Stimulated activated CD8-positive, alpha-beta memory T cell treated with anti-CD3 and anti-CD28 coated beads, Interleukin-15, amount 100 ng/mL, for 24 hours (primary cell): ENCODE measurements at places on chromosomes 1 and 21.

- DNase-seq: no peak
These were observed 23.4 kb downstream of the PDPN start for GRCh38 chr1:13607002-13607401.

DNA sequence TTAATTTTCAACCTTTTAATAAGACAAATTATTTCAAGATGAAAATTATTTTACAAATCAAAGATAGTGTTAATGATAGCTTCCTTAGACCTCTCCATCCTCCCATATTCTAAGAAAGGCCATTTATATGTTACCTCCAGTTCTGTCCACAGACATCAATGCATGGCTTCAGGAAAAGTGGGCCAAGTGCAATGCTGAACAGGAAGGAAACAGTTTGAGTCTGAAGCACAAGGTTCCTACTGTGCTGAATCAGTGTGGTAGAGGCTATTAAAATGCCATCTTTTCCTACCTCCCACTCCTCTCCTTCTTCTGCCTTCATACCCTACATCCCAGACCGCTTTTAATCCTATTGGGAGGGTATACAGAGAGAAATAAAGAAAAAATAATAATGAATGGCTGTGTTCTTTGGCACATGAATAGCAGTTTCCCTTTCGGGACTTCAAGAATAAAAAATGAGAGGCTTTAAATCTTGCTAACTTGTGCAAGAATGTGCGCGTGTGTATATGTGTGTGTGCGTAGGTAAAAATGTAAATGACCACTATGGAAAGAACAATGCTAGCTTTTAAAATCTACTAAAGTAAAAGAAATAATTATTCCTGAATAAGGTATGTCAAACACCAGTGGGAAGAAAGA, 62.6 kb upstream of the C1orf105 start:
- no peak for DNase-seq

- no peak for DNase-seq
These were observed 13.3 kb upstream of the CPT2 start for GRCh38 chr1:53183095-53183990.

DNA sequence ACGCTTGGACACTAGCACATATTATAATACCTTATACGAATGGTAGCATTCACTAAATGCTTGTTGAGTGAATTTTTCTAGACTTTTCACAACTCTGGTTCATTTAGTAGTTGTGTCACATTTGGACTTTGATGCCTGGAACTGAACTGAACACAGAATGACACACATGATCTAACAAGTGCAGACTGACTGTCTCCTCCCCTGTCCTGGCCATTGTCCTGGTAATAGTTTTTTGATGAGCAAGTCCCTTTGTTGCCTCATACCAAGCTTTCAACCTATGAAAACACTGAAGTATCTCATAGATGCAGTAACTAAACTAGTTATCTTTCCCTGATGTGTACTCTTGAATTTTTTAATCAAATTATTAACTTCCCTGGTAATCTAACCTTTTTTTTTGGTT, 66.4 kb downstream of the LRRC8D start:
- DNase-seq: no peak

- DNase-seq: no peak
These were observed 39.1 kb upstream of the ADAM30 start for GRCh38 chr1:119935373-119935772.
